CD8-positive, alpha-beta memory T cell (primary cell): ENCODE measurements at places on chromosomes 3 and 15. TPM values are rescaled to one million over a fixed set of nuclear protein-coding genes. Genes with fewer than 3 reads are reported as not detected.

- no peaks in the 10 kb centered on the region for H3K36me3 ChIP-seq
- DNase-seq = no peak
- no peaks in the 10 kb centered on the region for H3K27me3 ChIP-seq
- peaks cover 26% of the 10 kb centered on the region for H3K4me1 ChIP-seq
These were observed 28.1 kb upstream of the KLHL6 start for GRCh38 chr3:183583331-183584245.

DNA sequence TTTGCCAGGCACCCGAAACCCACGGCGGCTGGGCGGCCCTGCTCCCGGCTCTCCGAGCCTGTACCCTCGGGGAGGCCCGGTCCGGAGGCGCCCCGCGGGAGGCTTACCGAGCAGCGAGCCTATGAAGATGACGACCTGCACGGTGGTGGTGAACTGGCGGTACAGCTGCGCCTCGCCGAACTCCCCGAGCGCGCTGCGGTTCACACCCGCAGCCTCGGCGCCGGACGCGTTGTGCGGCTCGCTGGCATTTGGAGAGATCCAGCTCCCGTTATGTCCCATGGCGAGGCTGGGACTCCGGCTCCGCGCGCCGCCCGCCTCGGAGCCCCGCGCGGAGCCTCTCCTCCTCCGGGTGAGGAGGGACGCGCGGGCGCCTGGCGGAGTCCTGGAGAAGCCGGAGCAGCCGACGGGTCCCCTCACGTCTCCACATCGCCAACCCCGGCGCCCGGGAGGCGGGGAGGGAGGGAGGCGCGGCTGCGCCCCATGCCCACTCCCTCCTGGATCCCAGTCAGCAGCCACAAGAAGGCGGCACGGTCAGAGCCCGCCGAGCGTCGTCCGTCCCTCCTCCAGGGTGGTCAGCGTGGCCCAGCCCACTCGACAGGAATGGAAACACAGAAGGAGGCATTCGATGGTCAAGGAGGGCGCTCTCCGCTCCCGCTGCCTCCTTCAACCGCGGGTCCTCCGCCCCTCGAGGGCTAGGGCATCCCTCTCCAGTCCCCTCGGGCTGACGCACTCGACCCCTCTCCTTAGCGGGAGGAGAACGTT lies at the start of gene GPR176:
Gene GPR176, minus strand, starts transcription at position 519 of the 762 bp plus-strand sequence. Its CDS starts 240 bp downstream, at position 279.
- DNase-seq = peak; percentile 28
- H3K27me3 ChIP-seq = peaks cover 10% of the 10 kb centered on the region
- peaks cover 10% of the 10 kb centered on the region for H3K4me1 ChIP-seq

DNA sequence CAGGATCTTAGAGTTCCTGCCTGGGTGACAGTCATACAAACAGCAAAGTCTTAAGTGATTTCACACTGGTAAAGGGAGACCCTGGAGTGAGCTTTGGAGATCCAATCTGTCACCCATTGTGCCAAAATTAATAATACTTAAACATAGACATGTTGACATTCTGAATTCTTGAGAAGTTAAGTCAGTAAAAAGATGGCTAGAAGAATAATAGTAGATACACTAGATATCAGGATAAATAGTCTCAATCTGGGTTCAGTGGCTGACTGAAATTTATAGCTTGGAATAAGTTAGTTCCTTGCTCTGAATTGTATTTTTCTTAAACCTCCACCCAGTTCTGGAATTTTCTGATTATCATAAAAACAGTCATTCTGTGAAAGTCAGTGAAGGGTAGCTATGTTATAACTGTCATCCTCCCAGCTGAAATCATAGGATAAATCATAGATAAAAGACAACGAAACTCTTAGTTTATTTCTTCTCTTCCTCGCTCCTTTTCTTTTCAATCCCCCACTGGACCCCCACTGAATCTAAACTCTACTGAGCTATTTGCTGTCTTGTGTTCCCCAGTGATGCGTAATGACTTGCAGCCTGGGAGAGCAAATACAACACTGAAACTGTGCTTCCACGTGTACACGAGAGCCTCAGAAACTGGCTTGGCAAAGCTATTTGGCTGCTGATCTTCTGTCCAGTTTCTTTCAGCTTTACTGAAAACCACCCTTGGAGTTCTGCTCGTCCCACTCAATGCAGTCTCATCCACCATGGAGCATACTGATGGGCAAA lies 175.4 kb upstream of the TP63 start:
- no peaks in the 10 kb centered on the region for H3K4me1 ChIP-seq
- no peaks in the 10 kb centered on the region for H3K36me3 ChIP-seq
- no peak overlapping the region for H3K4me3 ChIP-seq

- no peaks in the 10 kb centered on the region for H3K27me3 ChIP-seq
- H3K4me3 ChIP-seq = no peak overlapping the region
- no peak overlapping the region for H3K27ac ChIP-seq
- no peaks in the 10 kb centered on the region for H3K36me3 ChIP-seq
These were observed 4.1 kb upstream of the PSMA4 start for GRCh38 chr15:78536134-78536533.

DNA sequence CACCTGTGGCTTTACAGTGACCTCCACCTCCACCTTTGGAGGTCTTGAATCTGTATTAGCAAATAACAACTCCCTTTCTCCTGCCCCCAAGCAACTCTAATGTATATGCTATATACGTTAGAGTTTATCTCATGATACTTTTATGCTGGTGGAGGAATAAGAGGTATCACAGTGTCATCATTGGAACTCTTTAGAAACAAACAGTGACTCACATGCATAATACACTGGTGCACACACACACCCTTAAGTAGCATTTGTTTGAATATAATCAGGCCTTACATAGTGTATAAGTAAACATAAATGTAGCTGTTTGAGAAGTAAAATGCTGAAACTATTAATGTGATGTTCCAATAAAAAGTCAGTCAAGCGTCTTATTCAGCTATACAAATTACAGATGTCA lies 280.2 kb upstream of the C2CD4B start:
- no peaks in the 10 kb centered on the region for H3K4me1 ChIP-seq
- no peaks in the 10 kb centered on the region for H3K27me3 ChIP-seq
- no peak for DNase-seq
- no peak overlapping the region for H3K4me3 ChIP-seq

GRCh38 chr15:99249270-99249841 lies at the start of gene TTC23:
TSS of gene TTC23 (minus strand) at chr15:99249581. CDS start at chr15:99228712, 20,869 bp downstream.
- H3K4me1 ChIP-seq = peaks cover 31% of the 10 kb centered on the region
- no peak for DNase-seq
- no peaks in the 10 kb centered on the region for H3K27me3 ChIP-seq
- H3K27ac ChIP-seq = peak within 1 kb of the TSS; percentile 22
- H3K4me3 ChIP-seq = no peak within 1 kb of the TSS

DNA sequence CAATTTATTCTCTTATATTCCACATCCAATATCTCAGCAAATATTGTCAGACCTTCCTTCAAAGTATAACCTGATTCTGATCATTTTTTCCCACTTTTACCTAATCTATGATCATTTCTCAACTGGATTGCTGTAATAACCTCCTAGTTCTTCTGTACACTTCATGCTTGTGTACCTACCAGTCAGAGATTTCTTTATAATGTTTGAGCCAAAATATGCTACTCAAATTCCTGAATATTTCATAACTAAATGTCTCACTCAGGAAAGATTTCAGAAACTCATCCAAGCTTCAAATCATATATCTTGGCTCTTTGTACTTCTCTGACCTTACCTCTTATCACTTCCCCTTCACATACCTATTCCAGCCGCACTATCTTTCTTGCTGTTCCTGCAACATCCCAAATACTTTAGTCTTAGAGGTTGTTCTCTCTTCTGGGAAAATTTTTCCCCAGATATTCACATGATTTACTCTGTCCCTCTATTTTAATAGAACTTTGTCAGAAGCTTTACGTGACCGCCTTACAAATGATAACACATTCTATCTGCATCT lies 20.0 kb downstream of the BCHE start:
- H3K27me3 ChIP-seq = no peaks in the 10 kb centered on the region
- DNase-seq = no peak
- no peaks in the 10 kb centered on the region for H3K4me1 ChIP-seq
- H3K36me3 ChIP-seq = no peaks in the 10 kb centered on the region

DNA sequence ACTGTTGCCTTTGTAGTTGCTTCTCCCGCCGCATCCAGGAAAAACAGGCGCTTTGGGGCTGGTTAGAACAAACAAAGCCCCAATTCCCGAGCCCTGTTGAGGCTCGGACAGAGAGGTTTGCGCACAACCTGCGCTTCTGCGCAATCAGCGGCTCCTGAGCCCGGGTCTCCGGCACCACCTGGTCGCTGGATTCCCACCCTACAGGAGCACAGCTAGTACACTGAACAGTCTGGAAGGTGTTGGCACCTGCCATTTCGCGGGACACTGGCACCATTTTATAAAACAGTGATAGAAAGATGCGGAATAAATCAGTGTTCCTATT lies 13.8 kb downstream of the ZIC4 start:
- H3K27ac ChIP-seq = no peak overlapping the region
- no peak for DNase-seq
- H3K4me1 ChIP-seq = no peaks in the 10 kb centered on the region
- peaks cover 18% of the 10 kb centered on the region for H3K27me3 ChIP-seq

DNA sequence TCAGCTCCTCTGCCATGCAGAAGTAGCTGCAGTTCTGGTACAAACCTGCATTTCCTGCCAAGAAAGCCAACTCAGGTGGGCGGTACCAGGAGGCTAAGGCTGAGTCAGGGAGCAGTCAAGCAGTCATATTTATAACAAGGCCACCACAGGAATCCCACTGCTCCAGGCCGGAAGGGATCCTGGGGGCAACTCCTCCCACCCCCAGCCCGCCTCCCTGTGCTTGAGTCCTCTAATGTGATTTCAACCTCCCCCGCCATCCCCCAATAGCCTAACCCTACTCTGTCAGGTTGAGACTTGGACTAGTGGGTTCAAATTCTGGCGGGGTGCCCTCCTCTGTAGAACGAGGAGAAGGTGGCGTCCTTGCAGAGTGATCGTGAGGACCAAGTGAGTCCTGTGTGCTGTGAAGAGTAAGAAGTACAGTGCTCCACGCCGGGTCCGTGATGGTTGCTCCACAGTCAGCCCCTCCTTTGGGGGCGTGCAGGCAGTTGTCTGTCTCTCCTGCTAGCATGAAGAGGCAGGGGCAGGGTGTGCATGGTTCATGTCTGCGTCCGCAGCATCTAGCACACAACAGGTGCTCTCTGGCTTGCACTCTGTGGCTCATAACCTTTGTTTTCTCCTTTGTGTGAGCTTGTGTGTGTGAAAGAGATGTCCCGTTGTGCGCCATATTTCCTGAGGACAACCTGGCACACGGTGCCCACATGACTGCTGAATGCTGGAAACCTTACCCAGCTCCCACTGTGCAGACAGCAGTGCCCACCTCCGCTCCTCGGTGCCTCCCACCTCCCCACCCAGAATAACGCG lies 78.3 kb downstream of the SMAD6 start:
- no peak overlapping the region for H3K4me3 ChIP-seq
- no peaks in the 10 kb centered on the region for H3K36me3 ChIP-seq
- no peak for DNase-seq
- H3K4me1 ChIP-seq = no peaks in the 10 kb centered on the region
- H3K27me3 ChIP-seq = no peaks in the 10 kb centered on the region

GRCh38 chr3:195892105-195893043 lies 16.0 kb downstream of the TNK2 start:
- no peaks in the 10 kb centered on the region for H3K27me3 ChIP-seq
- no peak overlapping the region for H3K27ac ChIP-seq
- no peaks in the 10 kb centered on the region for H3K36me3 ChIP-seq

DNA sequence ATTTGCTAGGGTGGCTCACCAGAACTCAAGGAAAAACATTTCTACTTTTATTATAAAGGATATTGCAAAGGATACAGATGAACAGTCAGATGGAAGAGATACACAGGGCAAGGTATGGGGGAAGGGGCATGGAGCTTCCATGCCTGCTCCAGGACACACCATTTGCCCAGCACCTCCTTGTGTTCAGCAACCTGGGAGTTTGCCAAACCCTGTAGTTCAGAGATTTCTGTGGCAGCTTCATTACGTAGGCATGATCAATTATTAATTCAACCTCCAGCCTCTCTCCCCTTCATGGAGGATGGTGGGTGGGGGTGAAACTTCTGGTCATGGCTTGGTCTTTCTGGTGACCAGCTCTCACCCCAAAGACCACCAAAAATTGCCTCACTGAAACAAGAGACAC lies 353.9 kb upstream of the THBS1 start:
- H3K4me1 ChIP-seq = no peaks in the 10 kb centered on the region
- no peak for DNase-seq
- H3K27me3 ChIP-seq = no peaks in the 10 kb centered on the region
- no peak overlapping the region for H3K4me3 ChIP-seq
- H3K27ac ChIP-seq = no peak overlapping the region
- no peaks in the 10 kb centered on the region for H3K36me3 ChIP-seq

DNA sequence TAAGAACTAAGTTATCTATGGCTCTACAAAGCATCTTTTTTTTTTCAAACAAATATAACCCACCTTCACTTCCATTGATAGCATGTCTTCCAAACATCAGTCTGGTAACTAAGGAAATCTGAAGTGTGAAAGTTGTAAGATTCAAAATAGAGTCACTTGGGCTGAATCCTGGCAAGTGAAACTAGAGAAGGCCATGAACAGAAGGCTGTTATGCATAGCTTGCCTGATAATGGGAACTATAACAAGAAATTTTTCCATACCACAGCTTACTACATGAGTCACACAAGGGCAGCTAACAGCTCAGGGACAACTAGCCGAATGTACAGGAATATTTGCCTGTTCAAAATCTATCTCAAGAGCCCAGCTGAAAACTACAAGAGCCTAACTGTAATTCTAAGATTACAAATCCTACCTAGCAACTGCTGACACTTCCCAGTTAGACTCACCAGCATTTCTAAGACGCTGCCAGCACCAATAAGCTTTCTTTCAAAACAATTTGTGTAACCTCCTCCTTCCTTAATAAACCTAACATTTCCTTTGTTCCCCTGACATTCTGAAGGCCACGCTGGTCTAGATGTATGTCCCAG lies 1066.5 kb downstream of the PLOD2 start:
- no peaks in the 10 kb centered on the region for H3K4me1 ChIP-seq
- no peak for DNase-seq
- no peaks in the 10 kb centered on the region for H3K27me3 ChIP-seq
- H3K27ac ChIP-seq = no peak overlapping the region
- H3K36me3 ChIP-seq = no peaks in the 10 kb centered on the region

- no peaks in the 10 kb centered on the region for H3K36me3 ChIP-seq
- H3K27me3 ChIP-seq = no peaks in the 10 kb centered on the region
- H3K4me3 ChIP-seq = no peak overlapping the region
- no peaks in the 10 kb centered on the region for H3K4me1 ChIP-seq
- DNase-seq = no peak
These were observed 30.1 kb downstream of the GLCE start for GRCh38 chr15:69190504-69190903.

SPESP1 gene
- total RNA-seq = 1.0 TPM

EPHA3 gene
- not detected for total RNA-seq

DMXL2 gene
- total RNA-seq = 5.8 TPM

STARD9 gene
- total RNA-seq = 7.6 TPM

C3orf70 gene
- total RNA-seq = not detected
